Upper lobe of right lung (tissue), 1 donor: ENCODE measurements at places on chromosomes 5 and 9. TPM values are rescaled to one million over a fixed set of nuclear protein-coding genes. Genes with fewer than 3 reads are reported as not detected.

DNA sequence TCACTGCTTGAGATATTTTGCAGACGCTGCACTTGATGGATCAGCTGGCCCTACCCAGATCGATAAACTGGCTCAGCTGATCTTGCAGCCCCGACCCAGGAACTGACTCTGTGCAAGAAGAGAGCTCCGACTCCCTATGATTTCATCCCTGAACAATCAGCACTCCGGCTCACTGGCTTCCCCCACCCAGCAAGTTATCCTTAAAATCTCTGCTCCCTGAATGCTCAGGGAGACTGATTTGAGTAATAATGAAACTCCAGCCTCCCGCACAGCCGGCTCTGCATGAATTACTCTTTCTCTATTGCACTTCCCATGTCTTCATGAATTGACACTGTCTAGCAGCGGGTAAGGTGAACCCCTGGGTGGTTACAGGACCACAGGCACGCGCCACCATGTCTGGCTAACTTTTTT, 16.9 kb upstream of the NANS start:
- DNase-seq, result no peak
- no peaks in the 10 kb centered on the region for H3K36me3 ChIP-seq
- peaks cover 7% of the 10 kb centered on the region for H3K4me1 ChIP-seq
- no peak overlapping the region for H3K27ac ChIP-seq
- H3K4me3 ChIP-seq, result no peak overlapping the region

NPR3 gene
- total RNA-seq, result 87.2 TPM

DNA sequence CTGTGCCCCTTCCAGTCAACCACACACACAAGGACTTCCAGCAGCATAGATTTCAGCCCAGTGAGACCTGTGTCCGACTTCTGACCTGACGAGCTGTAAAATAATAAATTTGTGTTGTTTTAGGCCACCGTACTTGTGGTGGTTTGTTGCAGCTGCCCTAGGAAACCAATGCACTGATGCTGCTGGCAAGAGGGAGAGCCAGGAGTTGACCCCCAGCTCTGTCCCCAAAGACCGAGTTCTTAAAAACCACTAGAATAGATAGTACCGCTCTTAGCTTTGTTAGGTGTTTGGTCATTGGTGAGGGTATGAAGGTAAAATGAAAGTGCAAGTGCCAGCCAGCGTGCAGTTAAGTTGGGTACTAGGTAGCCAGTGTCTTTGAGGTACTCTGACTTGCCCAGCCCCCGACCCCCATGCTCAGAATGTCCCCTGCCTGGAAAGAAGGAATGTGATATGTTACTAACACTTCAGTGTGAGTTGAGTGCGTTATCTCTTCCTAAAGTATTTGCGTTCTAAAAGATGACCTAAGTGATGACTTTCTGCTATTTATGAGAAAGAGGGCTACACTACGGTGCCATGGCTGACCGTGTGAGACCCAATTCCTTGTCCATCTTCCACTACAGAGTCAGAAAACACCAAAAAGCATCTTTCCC, 185.6 kb downstream of the AOPEP start:
- DNase-seq, result no peak
- peaks cover 23% of the 10 kb centered on the region for H3K4me1 ChIP-seq
- H3K4me3 ChIP-seq, result no peak overlapping the region
- H3K27ac ChIP-seq, result peak overlapping the region; percentile 11
- H3K27me3 ChIP-seq, result no peaks in the 10 kb centered on the region

DNA sequence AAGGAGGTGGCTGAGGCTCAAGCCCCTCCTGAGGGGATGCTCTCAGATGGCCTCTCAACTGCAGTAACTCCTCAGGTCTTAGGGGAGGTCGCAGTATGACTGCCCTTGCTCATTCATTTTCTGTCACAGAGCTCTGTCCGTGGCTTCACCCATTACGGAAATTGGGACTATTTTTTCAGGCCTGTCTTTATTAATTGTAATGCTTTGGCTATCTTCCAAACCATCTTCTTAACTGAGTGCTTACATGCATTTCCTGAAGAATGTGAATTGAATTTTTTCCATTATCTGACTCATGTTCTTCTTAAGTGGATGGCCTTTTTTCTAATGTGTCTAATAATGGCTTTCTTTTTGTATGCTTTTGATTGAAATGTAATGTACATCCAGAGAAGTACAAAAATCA, 36.4 kb upstream of the SV2C start:
- H3K4me1 ChIP-seq, result no peaks in the 10 kb centered on the region
- no peaks in the 10 kb centered on the region for H3K36me3 ChIP-seq
- no peak overlapping the region for H3K27ac ChIP-seq
- H3K27me3 ChIP-seq, result no peaks in the 10 kb centered on the region

- H3K27me3 ChIP-seq, result no peaks in the 10 kb centered on the region
- no peak overlapping the region for H3K4me3 ChIP-seq
- no peaks in the 10 kb centered on the region for H3K36me3 ChIP-seq
- no peak overlapping the region for H3K27ac ChIP-seq
- H3K4me1 ChIP-seq, result no peaks in the 10 kb centered on the region
These were observed 76.9 kb downstream of the TSSK1B start for GRCh38 chr5:113357696-113358476.

- no peaks in the 10 kb centered on the region for H3K36me3 ChIP-seq
- H3K27me3 ChIP-seq, result no peaks in the 10 kb centered on the region
- no peak for DNase-seq
- no peak overlapping the region for H3K27ac ChIP-seq
- no peak overlapping the region for H3K4me3 ChIP-seq
- H3K4me1 ChIP-seq, result peaks cover 8% of the 10 kb centered on the region
These were observed 3.2 kb upstream of the ALDH1B1 start for GRCh38 chr9:38389313-38389712.

GRCh38 chr5:157516006-157516405, 56.0 kb downstream of the NIPAL4 start:
- no peak overlapping the region for H3K4me3 ChIP-seq
- H3K27me3 ChIP-seq, result no peaks in the 10 kb centered on the region
- H3K36me3 ChIP-seq, result peaks cover 6% of the 10 kb centered on the region
- DNase-seq, result no peak
- H3K27ac ChIP-seq, result peak overlapping the region; percentile 66

DNA sequence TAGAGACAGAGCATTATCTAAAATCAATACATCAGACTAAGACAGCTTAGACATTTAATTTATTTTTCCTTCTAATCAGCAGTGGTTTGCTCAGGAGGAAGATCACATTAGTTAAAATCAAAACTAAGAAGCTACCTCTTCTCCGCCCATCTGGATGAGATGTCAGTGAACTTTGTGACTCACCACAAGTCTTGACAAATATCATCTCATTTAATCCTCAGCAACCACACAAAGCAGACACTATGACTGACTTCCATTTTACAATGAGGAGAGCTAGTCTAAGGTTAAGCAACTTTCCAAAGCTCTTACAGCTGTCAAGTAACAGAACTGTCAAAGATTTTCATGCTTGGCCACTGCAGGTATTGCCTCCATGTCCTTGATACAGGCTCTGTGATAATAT, 289.5 kb downstream of the DEPDC1B start:
- H3K4me3 ChIP-seq, result no peak overlapping the region
- H3K36me3 ChIP-seq, result no peaks in the 10 kb centered on the region
- no peaks in the 10 kb centered on the region for H3K27me3 ChIP-seq
- no peak for DNase-seq
- H3K4me1 ChIP-seq, result no peaks in the 10 kb centered on the region
- H3K27ac ChIP-seq, result no peak overlapping the region

DND1 gene
- total RNA-seq, result 0.84 TPM

DNA sequence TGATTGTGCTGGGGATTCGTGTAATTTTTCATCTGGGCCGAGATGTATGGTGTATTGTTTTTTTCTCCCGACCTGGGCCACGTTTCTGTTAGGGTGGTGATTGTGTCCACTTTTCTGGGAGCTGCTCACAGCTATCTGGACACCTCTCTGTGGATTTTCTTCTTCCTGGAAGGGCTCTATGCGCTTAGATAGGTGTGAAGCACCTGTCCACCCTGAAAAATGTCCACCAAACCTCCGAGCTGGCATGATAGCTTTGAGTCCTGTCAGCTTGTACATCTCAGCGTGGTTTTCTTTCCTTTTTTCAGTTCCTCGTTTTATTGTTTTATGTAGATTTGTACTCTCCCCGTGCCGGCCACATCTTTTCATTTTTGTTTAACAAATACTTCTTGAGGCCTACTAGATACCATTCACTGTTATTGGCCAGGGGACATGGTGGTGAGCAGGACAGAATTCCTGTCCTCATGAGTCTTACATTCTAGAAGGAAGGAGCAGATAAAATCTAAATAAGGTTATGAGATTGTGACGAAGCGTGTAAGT, 1.1 kb downstream of the UGCG start:
- H3K4me1 ChIP-seq, result peaks cover 37% of the 10 kb centered on the region
- H3K36me3 ChIP-seq, result no peaks in the 10 kb centered on the region
- DNase-seq, result no peak

- H3K4me1 ChIP-seq, result no peaks in the 10 kb centered on the region
- H3K27ac ChIP-seq, result no peak overlapping the region
- no peaks in the 10 kb centered on the region for H3K27me3 ChIP-seq
- no peaks in the 10 kb centered on the region for H3K36me3 ChIP-seq
These were observed 75.6 kb upstream of the SNCAIP start for GRCh38 chr5:122236270-122237040.

DNA sequence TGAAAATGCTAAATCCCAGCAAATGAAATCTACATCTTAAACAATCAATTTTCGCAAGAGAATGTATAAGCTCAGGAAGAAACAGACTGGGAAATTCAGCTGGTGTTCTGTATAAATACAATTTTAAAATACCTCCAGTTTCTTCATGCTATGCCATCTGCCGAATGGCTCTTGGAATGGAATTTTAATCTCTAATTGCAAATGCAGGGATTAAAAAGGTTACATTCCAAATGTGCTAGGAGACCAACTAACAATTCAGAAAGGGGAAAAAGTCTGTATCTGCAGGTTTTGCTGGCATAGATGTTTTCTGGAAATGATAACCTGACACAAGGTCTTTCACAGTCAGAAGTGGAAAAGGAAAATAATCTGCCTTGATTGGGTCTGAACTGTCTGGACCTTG, 379.7 kb downstream of the MAT2B start:
- H3K4me3 ChIP-seq, result no peak overlapping the region
- no peak overlapping the region for H3K27ac ChIP-seq
- no peak for DNase-seq
- no peaks in the 10 kb centered on the region for H3K27me3 ChIP-seq
- no peaks in the 10 kb centered on the region for H3K4me1 ChIP-seq
- H3K36me3 ChIP-seq, result no peaks in the 10 kb centered on the region

GRCh38 chr9:121294866-121295661, 27.1 kb downstream of the GSN start:
- no peak overlapping the region for H3K4me3 ChIP-seq
- no peaks in the 10 kb centered on the region for H3K27me3 ChIP-seq
- peaks cover 59% of the 10 kb centered on the region for H3K4me1 ChIP-seq
- peaks cover 5% of the 10 kb centered on the region for H3K36me3 ChIP-seq
- no peak for DNase-seq

- H3K27me3 ChIP-seq, result peaks cover 12% of the 10 kb centered on the region
- DNase-seq, result no peak
- no peak overlapping the region for H3K27ac ChIP-seq
- no peaks in the 10 kb centered on the region for H3K36me3 ChIP-seq
- no peaks in the 10 kb centered on the region for H3K4me1 ChIP-seq
These were observed 29.8 kb upstream of the ALDOB start for GRCh38 chr9:101465326-101465915.

CXCL14 gene
- 0.38 TPM for total RNA-seq

GRCh38 chr9:121498487-121499176, 1.0 kb downstream of the GGTA1 start:
- DNase-seq, result peak; percentile 70
- peak overlapping the region; percentile 77 for H3K27ac ChIP-seq
- peak overlapping the region; percentile 59 for H3K4me3 ChIP-seq
- H3K27me3 ChIP-seq, result no peaks in the 10 kb centered on the region
- H3K36me3 ChIP-seq, result no peaks in the 10 kb centered on the region

MORN5 gene
- total RNA-seq, result not detected

NOXA1 gene
- total RNA-seq, result 6.5 TPM

- H3K27ac ChIP-seq, result no peak overlapping the region
- no peak overlapping the region for H3K4me3 ChIP-seq
- DNase-seq, result no peak
These were observed 166.9 kb upstream of the MPDZ start for GRCh38 chr9:13446286-13446937.

NDST1 gene
- total RNA-seq, result 143 TPM

DNA sequence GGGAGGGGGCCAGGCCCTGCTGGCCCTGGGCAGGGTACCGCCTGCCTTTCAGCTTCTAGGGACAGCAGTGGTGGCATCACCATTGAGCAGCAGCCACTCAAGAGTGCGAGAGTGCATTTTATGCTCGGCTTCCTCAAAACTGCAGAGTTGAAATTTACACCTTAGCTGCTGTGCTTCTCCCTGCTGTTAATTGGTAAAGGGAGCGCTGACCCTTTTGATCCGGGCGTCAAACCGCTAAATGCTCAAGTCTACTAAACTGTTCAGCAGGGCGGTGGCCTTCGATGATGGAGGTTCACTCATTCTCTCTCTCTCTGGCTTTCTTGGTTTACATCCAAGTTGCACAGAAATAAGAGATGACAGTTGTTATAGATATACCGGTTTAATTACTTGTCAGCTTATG, 368.6 kb upstream of the IRX2 start:
- H3K36me3 ChIP-seq, result no peaks in the 10 kb centered on the region
- H3K27me3 ChIP-seq, result peaks cover 16% of the 10 kb centered on the region
- no peak overlapping the region for H3K4me3 ChIP-seq
- DNase-seq, result peak; percentile 19

SPINK5 gene
- 3.2 TPM for total RNA-seq

- H3K27ac ChIP-seq, result peak overlapping the region; percentile 65
- H3K27me3 ChIP-seq, result no peaks in the 10 kb centered on the region
- H3K36me3 ChIP-seq, result peaks cover 34% of the 10 kb centered on the region
- no peak overlapping the region for H3K4me3 ChIP-seq
These were observed 32.2 kb downstream of the IER5L start for GRCh38 chr9:129145841-129146292.

DNA sequence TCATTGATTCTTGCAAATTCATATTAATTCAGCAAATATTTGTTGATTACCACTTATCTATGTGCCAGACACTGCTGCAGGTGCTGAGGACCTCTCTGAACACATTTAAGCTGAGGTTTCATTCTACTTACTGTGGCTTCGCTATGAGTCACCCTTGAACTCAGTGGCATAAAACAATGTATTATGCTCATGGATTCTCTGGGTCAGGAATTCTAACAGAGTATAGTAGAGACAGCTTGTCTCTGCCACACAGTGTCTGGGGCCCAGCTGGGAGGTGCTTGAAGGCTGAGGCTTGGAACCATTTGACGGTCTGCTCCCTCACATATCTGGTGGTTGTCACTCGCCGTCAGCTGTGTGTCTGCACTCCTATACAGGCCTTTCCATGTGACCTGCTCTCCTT, 124.3 kb upstream of the NR3C1 start:
- no peaks in the 10 kb centered on the region for H3K36me3 ChIP-seq
- no peaks in the 10 kb centered on the region for H3K27me3 ChIP-seq
- no peaks in the 10 kb centered on the region for H3K4me1 ChIP-seq
- DNase-seq, result no peak
- no peak overlapping the region for H3K27ac ChIP-seq
- H3K4me3 ChIP-seq, result no peak overlapping the region

- H3K36me3 ChIP-seq, result no peaks in the 10 kb centered on the region
- H3K27ac ChIP-seq, result no peak overlapping the region
- H3K4me3 ChIP-seq, result no peak overlapping the region
- no peak for DNase-seq
These were observed 619.7 kb upstream of the ARRDC3 start for GRCh38 chr5:92002721-92003274.
